A549 treated with ZK216348 at 1 μM for 4 hours (cell line): ENCODE measurements at places on chromosomes 16 and 17. TPM values are rescaled to one million over a fixed set of nuclear protein-coding genes. Genes with fewer than 3 reads are reported as not detected.

The TNFAIP1 gene
- 39.5 to 53.9 TPM (median 49.0 TPM) in 5 replicates for total RNA-seq

The MT3 gene
- 0.64 to 0.68 TPM in 2 of 5 replicates, not detected in the others for total RNA-seq

The EVPLL gene
- not detected in 5 replicates for total RNA-seq

The MYO1D gene
- 1.4 to 3.0 TPM (median 2.3 TPM) in 5 replicates for total RNA-seq

The CLEC19A gene
- 0.06 to 0.22 TPM (median 0.09 TPM) in 4 of 5 replicates, not detected in the other for total RNA-seq

The FMNL1 gene
- total RNA-seq: 20.1 to 41.6 TPM (median 37.7 TPM) in 5 replicates

The GINS2 gene
- total RNA-seq: 28.5 to 37.8 TPM (median 32.6 TPM) in 5 replicates

The GIT1 gene
- 57.3 to 90.4 TPM (median 79.2 TPM) in 5 replicates for total RNA-seq
